ENCODE measurements at places on chromosomes 5 and 9.

DNA sequence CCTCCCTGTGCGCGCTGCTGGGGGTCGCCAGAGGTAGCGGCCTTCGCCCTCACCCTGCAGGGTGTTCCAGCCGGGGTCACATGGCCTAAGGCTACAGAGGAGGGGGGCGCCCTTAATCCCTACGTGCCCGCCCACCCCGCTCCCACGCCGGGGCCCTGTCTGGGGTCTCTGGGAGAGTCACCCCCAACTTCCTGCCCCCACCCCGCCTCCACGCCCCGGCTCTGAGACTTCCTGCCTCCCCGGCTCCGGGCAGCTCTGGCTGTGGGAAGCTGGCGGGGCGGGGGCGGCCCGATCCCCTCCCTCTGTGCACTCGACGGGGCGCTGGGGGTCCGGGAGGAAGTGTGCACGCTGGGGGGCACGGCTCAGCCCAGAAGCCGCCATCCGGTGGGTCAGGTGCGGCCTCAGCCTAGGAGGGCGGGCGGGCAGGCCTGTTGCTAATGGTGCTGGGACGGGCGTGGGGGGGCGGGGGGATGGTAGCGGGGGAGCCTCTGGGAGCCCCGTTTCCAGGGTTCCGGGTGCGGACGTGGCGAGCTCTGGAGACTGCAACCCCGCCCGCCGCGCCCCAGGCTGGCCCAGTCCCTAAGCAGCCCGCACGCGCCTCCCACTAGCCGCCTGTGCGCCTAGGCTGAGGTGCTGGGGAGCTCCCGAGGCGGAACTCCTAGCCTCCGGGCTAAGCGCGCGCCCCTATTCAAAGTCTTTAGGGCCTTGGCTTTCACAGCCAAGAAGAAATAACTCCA is 61.6 kb downstream of the CXXC5 start:
- no peak for DNase-seq

DNA sequence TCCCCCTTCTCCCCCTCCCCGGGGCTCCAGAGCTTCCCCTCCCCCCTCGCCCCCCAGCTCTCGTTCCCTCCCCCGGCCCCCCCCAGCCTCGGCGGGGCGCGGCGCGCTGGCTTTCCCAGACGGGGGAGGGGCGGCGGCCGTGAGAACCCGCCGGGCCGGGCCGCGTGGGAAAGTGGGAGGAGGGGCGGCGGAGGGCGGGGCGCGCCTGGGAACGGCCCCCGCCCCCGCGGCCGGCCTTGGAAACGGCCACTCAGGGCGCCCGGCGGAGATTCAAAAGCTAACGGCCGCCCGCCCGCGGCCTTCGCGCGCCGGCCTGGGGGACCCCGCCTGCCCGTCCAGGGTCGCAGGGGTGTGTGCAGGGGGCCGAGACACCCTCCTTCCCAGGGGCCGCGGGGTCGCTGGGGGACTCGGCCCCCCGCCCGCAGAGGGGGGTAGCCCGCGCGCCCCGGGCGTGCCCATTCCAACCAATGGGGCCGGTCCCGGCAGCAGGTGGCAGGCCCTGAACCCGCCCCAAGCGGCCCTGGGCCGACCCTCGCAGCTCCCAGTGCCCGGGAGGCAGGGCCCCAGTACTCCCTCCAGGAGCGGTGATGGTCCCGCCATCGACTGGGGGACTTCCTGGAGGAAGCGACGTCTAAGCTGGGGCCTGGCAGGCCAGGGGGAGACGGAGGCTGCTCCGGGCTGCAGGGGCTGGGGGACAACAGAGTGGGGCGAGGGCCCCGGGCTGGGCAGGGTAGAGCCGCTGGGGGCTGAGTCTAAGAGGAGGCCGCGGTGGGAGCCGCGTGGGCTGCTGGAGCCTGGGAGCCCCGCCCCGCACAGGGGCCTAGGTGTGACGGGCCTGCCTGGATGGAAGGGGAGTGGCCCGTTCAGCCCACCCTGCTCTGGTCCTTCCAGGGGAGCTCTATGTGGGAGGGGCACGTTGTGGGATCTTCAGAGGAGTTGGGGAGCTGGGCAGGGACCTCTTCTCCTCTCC is 14.2 kb upstream of the NRARP start:
- no peak for DNase-seq

DNA sequence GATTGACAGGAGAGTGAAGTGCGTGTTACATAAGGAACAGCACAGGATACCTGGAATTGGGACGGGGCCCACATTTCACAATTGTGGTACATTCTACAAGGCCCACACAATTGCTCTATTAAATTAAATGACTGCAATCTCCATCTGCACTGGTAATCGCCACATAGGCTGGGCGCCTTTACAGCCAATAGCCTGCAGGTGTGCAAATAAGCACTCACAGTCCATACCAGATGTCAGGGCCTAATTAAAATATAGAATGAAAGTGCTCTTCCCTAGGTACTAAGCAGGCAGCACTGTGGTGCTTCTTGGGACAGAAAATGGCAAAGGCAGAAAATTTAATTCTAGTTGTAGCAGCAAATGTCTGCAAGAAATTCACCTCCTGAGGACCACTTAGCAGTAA is 82.7 kb downstream of the ATP10B start:
- no peak for DNase-seq

DNA sequence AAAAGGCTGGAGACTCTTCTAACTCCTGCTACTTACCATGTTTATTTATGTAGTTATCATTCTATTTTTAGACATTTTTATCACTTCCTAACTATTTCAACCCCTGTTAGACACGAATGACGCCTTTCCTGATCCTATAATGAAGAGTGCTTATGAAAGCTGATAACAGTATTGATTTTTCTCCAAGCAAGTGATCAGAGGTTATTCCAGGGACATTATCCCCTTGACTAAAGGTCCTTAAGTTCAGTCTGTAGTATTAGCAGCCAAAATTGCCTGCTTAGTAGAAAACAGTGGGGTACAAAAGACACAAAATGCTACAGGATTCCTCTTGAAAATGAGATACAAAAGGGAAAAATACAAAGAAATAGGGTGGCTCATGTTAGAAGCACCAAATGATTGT is 235.6 kb downstream of the DNAH5 start:
- no peak for DNase-seq

- DNase-seq: no peak
Measured at GRCh38 chr5:157596487-157596886, 20.9 kb upstream of the ADAM19 start.

GRCh38 chr9:86774116-86774515 is 173.2 kb downstream of the GAS1 start:
- DNase-seq: no peak

DNA sequence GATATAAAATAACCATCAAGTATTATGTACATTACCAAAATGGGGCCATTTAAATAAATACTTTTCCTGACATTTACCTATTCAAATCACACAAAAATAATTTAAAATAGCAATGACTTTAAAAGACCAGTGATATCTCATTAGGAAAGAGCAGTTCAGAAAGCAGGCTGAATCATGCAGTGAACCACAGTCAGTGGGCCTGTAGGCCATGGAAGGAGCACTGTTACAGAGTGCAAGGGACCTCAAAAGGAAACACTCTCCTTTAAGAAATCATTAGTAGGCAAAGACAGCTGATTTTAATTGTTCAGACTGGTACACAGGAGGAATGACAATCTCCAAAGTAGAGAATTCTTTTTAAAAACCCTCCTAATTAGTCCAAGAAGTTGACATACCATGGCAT is 283.5 kb upstream of the EFNA5 start:
- DNase-seq: no peak

DNA sequence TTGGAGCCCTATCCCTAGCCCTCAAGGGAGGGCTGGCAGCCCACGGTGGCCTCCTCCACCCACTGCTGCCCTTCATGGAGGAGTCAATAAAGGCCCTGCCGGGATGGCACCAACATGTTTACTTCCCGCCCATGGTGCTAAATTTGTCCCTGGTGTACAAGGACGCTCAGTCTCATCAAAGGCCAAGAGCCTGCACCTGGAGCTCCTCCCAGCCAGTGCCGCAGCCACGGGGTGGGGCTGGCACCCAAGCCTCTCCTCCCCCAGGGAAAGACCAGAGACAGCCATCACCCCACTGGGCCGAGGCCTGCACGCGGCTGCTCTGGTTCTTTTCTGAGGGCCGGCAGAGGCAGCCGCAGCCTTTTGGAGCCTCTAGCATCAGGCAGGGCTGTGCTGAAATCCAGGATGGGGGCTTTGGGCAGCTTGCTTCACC is 34.8 kb upstream of the RXRA start:
- DNase-seq: no peak

All from HS-5 (cell line).